Endothelial cell of umbilical vein (primary cell): ENCODE measurements at places on chromosomes 3 and 15.

DNA sequence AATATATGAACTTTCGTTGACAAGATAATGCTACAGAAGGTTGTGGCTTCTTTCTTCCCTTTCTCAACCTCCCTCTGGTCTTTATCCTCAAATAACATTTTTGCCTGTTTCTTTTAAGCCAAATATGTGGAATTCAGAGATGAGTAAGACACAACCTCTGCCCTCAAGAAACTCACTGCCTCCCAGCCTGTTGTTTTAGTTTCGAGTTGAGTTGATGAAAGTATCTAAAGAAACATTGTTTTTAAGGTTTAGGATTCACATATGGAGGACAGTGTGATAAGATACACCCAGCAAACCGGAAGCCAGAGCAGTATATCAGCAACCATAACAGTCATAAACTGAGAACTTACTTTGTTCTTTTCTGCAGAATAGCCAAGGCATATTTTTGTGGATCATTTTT lies 218.6 kb downstream of the THSD4 start:
- no peak for DNase-seq

DNA sequence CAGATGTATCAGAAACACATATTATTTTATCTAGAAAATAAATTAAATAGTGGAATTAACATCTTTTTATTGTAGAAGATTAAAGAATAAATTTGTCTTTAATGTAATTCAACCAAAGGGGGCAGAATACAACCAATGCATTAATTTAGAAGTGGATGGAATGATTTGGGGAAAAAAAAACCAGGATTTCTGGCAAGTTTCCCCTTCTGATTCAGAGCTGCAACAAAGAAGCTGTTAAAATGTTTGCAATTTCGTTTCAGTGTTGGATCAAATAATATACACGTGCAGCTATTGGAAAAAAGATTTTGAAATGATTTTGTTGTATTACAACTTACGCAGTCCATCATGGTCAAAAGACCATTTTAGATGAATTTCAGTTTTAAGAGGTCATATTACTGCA lies 71.6 kb upstream of the ZNF280D start:
- DNase-seq, result no peak

DNA sequence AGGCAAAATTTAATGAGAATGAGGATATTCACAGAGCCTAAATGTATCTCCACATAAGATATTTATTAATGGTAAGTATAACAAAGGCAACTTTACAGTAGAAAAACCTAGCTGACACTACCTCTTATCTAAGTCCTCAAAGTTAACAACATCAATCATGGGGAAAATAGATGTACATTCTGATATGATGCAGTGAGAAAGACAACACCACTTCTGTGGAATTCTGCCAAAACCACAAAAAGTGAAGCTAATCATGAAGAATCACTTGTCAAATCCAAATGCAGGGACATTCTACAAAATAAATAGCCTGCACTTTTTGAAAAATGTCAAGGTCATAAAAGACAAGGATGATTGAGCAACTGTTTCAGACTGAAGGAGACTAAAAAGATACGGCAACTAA lies 27.5 kb upstream of the EOMES start:
- no peak for DNase-seq

DNA sequence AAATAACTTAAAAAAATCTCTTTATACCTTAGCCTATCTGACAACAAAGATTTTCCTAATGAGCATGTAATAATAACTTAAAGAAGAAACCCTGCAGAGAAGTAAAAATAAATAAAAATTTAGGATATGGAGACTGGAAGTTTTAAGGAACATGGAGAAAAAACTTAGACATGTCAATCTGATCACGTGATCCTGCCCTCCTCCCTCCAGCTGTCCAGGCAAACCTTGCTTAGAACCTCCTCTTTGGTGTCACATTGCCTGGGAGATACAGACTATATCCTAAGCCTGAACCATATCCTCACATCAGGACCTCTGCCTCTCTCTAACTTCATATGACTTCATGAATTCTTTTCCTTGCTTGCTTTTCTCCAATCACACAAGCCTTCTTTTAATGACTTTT lies 275.5 kb downstream of the CNTN3 start:
- no peak for DNase-seq

DNA sequence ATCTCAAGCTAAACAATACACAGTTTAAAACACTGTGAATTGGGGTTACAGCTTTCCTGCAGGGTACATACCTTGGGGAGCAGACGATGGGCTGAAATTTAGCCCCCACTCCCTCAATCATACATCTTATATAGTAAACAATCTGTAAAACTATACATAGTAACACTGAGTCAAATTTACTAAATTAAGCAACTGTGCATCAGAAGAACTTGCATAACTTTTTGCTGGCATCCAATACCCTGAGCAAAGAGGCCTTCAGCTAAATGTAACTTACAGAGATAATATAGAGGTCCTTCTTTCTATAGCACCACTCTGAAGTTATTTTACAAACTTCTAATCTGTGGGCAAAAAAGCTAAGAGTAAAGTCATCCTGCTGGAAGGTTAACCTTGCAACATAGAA lies 603.6 kb upstream of the TGFBR2 start:
- DNase-seq, result no peak

- no peak for DNase-seq
Observed at GRCh38 chr3:175404621-175405020, 545.5 kb downstream of the NAALADL2 start.

- DNase-seq, result no peak
Observed at GRCh38 chr3:165389064-165389463, 192.9 kb upstream of the SLITRK3 start.

DNA sequence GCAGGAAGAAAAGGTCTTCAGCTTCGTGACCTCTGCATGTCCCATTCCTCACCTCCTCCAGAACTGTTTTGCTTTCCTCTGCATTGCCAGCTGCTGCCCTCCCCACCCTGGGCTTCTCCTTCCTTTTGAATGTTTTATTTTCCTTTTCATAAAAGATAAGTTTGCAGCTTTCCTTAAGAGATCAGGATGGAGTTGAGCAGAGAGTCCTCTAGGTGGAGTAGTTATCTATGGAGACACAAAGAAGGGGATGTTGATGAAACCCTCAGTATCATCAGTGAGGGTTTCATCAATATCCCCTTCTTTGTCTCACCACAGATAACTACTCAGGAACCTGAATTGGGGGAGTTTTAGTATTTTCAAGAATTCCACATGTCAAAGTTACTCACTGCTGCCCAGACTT lies 19.0 kb upstream of the SLC25A36 start:
- peak; percentile 11 for DNase-seq

- DNase-seq, result peak; percentile 72
Observed at GRCh38 chr3:132641837-132642538, 17.6 kb downstream of the ACAD11 start.

GRCh38 chr3:27971600-27971999 lies 249.5 kb upstream of the EOMES start:
- no peak for DNase-seq

DNA sequence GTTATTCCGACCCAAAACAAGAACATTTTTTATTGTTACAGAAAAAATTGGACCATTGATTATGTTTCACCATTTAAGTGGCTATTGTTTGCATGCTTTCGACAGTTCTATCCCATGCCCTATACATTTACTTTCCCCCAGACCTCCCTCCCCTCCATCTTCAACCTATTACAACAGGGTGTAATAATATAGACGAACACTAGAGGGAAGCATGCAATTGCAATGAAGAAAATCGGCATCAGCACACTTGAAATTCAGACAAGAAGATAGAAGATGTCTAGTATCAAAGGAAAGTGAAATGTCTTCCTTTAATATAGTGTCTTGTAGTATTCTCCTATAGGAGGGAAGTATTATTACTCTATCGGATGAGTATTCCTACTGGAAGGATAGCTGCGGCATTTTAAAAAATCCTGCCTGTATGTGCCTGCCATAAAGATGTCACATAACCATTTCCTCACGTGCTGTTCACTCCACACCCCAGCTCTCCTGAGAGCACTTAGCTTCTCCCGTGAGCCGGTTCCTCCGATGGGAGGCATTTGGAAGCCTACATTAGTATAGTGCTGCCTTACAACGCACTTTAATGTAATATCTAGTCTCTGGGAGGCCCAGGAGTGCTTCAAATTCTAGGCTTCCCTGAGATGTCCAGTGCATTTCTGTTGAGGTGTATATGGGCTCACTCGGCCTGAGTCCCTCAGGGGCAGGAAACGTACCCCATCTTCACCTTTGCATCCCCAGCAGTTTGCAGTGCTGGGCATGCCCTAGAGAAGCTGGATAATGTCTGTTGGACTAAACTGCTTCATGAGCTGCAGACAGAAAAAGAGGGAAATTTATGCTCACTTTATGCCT lies 17.8 kb upstream of the ERICH6 start:
- peak; percentile 69 for DNase-seq

DNA sequence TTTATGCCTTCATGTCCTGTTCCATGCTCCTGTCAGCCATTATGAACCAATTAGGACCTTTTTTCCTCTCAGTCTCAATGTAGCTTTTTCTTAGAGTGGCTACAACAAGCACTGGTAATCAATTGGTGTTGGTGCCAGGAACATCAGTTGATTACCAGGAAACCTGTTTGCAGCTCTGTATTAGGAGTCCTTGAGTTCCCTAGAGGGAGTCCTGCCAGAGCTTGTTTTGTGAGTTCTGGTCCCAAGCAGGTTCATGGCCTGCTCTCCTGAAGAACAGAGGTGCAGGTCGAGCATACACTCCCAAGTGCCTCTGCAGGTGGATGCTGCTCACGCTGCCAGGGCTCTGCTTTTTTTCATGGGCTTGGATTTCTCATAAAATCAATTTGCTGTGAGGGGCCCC lies 137.9 kb upstream of the PRR23C start:
- no peak for DNase-seq

DNA sequence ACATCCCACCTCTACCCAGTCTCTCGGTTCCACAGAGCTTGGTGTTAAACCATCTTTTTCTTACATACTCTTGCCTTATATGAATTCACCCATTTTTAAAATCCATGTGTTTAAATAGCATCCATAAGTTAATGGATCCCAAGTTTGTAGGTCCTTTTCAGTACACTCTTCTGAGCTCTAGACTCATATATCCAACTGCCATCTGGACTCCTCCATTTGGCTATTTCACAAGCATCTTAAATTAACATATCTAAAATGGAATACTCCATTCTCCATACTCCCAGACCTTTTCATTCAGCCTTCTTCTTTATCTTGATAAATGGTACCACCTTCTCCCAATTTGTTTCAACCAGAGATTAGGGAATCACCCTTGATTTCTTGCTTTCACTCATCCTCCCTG lies 113.4 kb downstream of the CHST2 start:
- DNase-seq, result no peak

- DNase-seq, result peak; percentile 96
Observed at GRCh38 chr3:79872483-79872882, 104.7 kb upstream of the ROBO1 start.

DNA sequence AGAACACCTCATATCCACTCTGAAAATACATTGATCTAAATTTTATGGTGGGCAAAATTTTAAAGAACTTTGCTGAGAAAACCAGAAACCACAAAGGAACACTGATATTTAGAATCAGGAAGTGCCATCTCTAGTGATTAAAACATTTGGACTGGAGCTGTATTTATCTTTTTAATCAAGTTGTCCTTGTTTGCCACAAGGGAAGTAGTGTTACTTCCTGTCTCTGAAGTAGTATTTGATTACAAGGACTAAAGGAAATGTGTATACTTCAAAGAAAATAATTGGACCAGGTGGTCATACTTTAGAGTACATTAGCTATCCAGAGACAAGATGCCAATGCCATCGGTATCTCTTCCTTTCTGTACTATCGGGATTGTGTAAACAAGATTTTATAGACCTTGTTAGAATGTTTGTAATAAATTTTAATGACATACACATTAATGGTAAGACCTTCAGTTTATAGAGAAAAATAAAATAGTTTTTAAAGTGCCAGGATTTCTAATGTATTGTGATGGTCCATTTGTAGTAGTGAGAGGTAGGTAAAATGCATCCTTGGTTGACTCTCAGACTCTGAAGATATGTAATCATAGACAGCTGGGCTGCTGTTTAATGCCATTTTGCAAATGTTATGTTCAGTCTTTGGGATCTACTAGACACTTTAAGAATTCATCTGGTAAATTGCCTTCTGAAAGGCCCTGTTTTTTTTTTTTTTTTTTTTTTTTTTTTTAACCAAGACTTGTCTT lies 131.9 kb downstream of the B3GALNT1 start:
- peak; percentile 50 for DNase-seq

- no peak for DNase-seq
Observed at GRCh38 chr15:74006774-74007639, 12.5 kb downstream of the PML start.

- no peak for DNase-seq
Observed at GRCh38 chr3:35393901-35394799, 245.2 kb upstream of the ARPP21 start.

GRCh38 chr3:192188218-192188835 lies 539.0 kb downstream of the FGF12 start:
- DNase-seq, result peak; percentile 46

- no peak for DNase-seq
Observed at GRCh38 chr3:50416736-50417636, 57.7 kb upstream of the TMEM115 start.

DNA sequence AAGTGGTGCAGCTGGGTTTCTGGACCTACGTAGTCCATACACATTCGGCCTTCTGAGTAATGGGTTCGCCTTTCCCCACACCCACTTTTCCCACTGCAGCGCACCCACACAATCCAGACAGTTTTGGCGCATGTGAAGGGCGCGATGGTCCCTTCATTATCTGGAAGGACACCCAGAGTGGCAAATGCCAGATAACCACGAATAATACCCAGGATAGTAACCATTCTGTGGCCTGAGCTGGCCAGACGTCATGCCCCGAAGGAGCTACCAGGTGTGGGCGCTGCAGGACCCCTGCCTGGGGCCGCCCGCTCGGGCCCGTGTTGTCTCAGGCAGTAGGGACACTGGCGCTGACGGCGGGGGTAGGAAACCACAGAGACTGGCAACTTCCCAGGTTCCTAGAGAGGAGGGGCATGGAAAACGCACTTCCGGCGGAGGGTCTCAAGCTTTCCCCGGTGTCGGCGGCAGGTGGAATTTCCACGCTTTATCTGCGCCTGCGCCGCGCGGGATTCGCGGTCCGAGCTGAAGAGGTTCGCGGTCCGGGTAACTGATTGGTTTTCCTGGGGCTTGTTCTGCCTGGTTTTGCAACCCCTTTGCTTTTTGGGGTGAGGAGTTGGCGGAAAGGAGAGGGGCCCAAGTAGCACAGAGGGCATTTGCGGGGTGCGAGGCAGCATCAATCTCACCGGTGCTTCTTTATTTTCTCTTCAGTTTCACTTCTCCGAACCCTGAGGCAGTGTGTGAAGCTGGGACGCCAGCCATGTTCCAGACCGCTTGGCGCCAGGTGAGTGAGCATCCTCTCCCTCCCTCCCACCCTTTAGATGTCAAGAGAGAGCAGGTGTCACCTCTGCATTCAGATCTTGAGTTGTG lies at the start of gene ZNF620:
TSS of gene ZNF620 (plus strand) at position 441 of the 864 bp plus-strand sequence. CDS start at position 755, 314 bp downstream.
- DNase-seq, result peak; percentile 88

DNA sequence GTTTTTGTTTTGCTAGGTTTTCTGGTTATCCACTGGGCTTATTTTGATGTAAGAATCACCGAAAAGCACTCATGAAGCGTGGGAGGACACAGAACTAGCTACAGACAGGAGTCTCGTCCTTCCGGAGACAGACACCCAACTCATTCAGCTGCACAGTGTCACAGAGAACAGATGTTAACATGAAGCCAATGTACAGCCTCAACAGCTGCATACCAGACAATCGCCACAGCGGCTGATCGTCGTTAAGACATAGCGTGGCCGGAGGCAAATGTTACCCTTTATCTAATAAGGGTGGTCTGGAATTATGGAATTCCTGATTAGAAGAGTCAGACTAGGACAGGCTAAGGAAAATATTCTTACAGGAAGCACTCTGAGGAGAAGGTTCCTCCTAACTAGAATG lies 1.1 kb upstream of the PYGO1 start:
- no peak for DNase-seq

- DNase-seq, result no peak
Observed at GRCh38 chr3:113606539-113607218, 74.3 kb downstream of the SIDT1 start.

GRCh38 chr3:131550562-131551465 lies 48.0 kb upstream of the MRPL3 start:
- no peak for DNase-seq
